ENCODE measurements at places on chromosomes 5 and 9. TPM values are rescaled to one million over a fixed set of nuclear protein-coding genes. Genes with fewer than 3 reads are reported as not detected.

HSPB3 gene
- total RNA-seq: not detected

GRCh38 chr5:171810227-171810626 lies 24.6 kb downstream of the SMIM23 start:
- DNase-seq: no peak

MEIKIN gene
- 1.1 TPM for total RNA-seq

PCDHGA3 gene
- total RNA-seq: not detected

DNA sequence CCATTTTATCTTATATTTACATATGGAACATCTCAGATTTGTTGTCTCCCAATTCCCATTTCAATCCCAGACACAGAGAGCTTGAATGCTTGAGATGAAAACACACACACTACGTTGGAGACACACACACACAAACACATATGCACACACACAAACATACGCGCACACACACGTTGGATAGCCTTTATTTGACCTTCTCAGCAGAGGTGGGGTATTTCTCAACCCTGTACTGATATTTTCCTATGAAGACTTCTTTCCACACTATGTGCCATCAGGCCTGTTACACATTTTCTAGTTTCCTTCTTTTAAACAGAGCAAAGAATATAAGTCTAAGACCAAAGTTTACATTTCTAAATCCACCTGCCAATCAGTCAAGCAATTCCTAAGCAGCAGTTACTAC lies 291.0 kb downstream of the TAF11L14 start:
- no peak for DNase-seq

DNA sequence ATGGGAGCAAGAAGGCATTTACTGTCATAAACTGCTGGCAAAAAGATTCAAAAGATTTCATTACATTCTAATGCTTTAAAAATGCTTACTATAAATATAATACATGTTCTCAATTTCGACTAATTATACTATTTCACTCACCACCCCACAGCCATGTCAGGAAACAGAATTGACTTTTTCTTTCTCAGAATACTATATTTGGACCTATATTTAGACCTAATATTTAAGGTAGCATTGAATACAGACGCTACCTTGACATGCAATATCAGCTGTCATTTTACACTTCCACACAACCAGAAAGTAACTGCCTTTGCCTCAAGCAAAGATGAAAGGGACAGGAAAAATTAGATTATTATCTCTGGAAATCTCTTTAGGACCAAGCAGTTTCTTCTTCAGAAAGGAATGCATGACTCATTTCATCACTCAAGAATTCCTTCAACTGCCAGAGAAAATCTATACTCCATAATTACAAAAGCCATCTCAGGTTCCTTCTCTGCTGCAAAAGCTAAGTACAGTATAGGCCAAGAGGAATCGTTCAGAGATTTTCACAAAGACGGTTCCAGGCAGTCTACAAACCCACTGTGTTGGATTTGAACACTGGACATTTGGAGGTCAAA lies 11.8 kb upstream of the UBE2QL1 start:
- no peak for DNase-seq

DNA sequence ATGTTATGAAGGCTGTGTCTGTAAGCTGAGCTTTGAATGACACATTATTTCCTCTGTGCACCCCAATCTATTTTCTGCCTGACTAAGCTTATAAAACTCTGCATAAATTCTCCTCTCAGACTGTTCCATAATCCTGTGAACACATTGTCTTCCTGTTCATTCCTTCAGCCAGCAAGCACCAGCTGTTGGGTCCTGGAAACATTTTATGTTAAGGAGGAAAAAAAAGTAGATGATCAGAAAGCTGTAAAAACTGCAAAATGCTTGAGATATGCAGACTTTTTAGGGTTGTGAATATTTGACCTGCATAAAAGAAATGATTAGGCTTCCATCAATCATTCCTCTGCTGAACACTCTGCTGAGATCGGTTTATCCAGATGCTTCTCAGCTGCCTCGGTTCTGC lies 1246.0 kb upstream of the DMAC1 start:
- no peak for DNase-seq

RAB14 gene
- 67.6 TPM for total RNA-seq

DNA sequence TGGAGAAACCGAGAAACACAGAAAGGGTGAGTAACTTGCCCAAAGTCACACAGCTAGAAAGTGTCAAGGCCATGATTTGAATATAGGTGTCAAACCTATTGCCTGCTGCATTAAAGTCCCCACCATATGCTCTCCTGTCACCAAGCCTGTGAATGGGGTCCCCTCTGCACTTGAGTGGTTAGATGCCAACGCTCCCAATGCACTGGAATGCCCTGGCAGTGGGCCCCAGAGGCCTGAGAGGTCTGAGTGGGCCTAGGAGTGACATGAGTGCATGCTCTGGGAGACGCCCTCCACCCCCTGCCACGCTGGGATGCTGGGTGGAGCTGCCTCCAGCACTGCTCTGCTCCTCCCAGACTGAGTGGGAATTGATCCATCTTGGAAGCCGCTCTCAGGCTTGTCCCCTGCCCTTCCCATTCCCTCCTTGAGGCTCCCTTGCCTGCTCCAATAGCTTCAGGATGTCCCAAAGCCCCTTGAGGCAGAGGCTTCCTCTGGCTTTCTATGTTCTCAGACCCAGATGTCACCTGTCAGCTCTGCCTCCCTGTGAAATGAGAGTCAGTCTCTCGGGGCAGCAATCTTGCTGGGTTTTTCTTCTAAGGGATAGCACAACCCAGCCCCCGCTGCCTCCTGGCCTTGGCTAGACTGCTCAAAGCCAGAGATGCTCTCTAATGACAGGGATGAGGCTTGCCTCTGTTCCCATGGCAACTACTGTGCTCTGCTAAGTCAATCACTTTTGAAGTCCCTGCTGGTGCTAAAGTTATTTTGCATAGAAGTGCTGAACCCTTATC lies 6.6 kb upstream of the ARSI start:
- no peak for DNase-seq

DNA sequence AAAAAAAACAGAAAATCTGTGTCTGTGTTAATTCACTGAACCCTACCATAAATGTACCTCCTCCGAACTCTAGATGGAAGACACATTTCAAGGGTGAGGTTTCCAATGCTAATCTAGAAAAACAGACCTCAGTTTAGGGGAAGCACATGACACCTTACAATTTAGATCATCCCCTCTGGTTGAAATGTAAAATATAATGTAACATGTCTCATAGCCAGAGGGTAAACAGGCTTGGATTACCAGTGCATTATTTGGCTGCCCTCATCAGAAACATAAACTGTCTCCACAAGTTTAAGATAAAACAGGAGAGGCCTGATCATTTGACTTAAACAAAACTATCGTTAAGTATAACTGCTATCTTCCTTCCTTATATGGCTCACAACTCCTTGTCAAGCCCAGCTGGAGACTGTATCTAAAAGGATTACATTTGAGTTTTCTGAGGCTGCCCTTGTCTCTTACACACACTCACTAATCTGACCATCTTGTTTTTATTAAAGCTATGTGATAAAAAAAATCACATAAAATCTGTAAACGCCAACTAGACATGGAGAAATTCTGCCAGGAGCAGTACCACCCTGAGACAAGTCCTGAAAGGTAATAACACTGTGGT lies 105.7 kb downstream of the LURAP1L start:
- no peak for DNase-seq

DNA sequence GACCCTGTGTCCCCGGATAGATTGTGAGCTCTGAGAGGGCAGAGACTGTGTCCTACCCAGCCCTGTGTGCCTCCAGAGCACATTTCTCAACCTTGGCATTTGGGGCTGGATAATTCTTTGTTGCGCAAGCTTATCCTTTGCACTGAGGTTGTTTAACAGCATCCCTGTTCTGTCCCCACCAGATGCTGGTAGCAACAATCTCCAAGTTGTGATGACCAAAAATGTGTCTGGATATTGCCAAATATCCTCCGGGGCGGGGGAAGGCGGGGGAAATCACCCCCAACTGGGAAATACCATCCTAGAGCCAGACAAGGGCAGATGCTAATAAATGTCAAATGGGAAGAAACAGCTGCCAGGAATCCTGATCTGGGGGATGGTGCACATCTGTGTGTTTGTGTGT lies 24.0 kb upstream of the TNIP1 start:
- no peak for DNase-seq

DNA sequence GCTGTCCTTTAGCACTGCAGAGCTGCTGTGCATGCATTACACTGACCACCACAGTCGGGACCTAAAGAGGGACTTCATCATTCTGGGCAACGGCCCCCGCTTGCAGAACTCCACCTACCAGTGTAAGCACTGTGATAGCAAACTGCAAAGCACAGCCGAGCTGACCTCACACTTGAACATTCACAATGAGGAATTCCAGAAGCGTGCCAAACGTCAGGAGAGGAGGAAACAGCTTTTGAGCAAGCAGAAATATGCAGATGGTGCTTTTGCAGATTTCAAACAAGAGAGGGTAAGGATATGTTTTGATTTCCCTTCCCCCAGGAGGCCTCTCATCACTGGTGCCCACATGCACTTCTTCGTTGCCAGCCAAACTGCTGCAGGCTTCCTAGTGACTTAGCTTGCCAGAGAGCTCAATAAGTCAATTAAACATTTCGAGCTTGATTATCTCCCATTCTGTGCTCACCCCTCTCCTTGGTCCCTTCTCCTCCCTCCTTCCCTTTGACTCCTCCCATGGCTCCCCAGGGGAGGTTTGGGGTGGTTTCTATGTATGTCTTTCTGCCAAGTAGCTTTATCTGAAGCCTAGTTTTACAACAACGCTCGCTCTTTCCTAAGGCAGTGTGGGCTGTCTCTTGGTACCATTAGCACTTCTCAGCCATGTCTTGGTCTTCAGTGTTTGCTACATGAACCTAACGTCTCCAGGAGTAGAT lies 66.7 kb downstream of the ZNF462 start:
- no peak for DNase-seq

DNA sequence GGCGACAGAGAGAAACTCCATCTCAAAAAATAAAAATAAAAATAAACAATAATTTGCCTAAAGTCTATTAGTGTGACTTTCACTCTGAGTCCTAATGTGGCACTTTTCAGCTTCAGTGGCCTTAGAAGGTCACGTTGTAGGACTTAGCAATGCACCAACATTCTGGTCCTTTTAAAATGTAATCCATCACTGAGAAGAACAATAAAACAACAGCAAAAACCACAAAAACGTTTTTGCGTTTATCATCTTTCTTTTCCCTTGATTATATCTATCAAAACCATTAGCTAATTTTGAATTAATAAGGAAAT lies 190.1 kb upstream of the ZNF608 start:
- no peak for DNase-seq

IFNA2 gene
- not detected for total RNA-seq

DNA sequence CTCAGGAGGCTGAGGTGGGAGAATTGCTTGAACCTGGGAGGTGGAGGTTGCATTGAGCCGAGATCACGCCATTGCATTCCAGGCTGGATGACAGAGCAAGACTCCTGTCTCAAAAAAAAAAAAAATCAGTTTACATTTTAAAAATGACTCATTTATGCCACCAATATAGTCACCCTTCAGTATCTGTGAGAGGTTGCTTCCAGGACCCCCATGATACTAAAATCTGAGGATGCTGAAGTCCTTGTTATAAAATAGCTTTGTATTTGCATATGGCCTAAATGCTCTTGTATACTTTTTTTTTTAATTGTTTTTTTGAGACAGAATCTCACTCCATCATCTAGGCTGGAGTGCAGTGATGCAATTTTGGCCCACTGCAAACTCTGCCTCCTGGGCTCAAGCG lies 5.8 kb downstream of the OCLN start:
- DNase-seq: no peak

- DNase-seq: no peak
Observed at GRCh38 chr5:56494300-56494731, 261.2 kb upstream of the ANKRD55 start.

- no peak for DNase-seq
Observed at GRCh38 chr5:1152771-1153282, 41.0 kb upstream of the SLC12A7 start.

- DNase-seq: no peak
Observed at GRCh38 chr5:74786851-74787250, 19.8 kb downstream of the NSA2 start.

DND1 gene
- total RNA-seq: 1.1 TPM

DNA sequence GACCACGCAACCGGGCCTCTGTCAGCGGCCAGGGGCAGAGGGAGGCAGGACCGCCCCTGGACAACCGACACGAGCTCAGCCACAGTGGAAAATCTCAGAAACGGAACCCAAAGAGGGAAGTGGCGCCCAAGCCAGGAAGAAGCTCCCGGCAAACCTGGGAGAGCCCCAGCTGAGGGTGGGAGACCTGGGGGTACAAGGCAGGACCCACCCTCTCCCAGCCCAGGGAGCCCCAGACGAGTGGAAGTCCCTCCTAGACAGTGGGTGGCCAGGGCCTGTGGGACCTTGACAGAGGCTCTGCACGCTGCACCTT lies 3.0 kb downstream of the SLC12A7 start:
- DNase-seq: no peak

LTC4S gene
- total RNA-seq: 5.4 TPM

DNA sequence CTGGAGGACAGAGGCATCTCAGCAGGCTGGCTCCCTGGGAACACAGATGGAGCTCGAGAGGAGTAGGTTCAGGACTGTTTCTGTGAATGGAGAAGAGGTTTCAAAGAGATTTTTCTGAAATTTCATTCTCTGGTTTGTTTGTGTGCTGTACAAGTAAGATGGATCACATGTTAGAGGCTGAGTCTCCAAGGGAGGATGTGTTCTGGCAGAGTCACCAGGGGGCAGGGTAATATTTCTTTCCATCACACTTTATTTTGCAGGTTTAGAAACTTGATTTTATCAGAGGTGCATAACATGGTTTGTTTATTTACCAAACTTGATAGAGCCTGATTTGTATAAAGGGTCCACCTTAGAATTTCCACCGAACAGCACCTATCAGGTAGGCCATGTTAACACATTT lies 69.2 kb upstream of the ARL15 start:
- DNase-seq: no peak

DNA sequence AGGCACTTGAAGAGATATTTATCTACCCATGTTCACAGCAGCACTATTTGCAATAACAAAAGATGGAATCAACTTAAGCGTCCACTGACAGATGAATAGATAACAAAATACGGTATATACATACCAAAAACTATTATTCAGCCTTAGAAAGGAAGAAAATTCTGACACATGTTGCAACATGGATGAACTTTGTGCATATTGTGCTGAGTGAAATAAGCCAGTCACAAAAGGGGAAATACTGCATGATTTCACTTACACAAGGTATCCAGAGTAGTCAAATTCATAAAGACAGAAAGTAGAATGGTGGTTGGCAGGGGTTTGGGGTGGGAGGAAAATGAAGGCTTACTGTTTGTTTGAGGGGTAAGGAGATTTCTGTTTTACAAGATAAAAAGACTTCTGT lies 66.0 kb downstream of the FBN2 start:
- DNase-seq: no peak

CEMIP2 gene
- total RNA-seq: 230 TPM

- no peak for DNase-seq
Observed at GRCh38 chr5:115985802-115986757, 23.8 kb downstream of the LVRN start.

DNA sequence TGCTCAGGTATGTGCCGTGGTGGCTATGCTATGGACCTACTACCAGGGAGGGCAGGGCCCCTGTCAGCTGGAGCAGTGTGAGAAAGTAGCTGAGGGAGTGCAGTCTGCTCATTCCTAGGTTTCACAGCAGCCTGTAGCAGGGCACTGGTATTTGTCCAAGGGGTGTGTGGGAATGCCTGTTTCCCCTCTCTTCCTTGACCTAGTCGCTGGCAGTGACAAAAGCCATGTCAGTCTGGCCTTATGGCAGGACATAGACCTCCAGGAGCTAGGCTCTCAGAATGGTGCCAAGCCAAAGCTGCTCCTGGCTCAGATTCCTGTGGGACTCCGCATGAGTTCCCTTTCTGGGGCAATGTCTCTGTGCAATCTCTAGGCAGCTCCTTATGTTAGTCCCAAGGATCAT lies 253.9 kb upstream of the TYRP1 start:
- no peak for DNase-seq
